Colonic mucosa (tissue), 4 donors: ENCODE measurements at places on chromosomes 12 and 14. TPM values are rescaled to one million over a fixed set of nuclear protein-coding genes. Genes with fewer than 3 reads are reported as not detected.

DNA sequence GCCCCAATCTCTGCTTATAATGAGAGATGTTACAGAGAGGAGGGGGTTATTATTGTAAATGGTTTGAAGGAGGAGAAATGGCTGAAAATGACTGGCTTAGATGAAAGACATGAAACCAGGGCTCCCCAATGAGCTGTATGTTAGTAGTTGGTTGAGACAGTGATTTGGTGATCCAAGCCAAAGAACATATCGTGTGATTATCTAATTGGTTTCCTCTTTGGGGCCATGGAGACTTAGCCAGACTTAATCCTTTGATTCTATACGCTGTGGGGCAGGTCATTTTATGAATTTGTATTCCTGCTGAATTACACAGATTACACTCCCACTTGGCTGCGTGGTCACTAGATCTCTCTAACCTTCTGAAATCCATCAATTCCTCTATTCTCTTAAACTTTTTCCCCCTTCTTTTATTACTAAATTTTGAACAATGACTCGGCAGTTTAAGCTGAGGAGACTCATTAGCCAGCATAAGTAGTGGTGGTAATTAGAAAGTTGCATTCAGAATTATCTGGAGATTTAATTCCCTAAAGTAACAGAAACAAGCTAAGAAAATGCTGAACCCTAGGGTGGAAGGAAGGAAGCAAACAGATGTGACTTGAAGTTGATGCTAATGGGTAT is 5.3 kb downstream of the TTC8 start:
- no peak for DNase-seq

DNA sequence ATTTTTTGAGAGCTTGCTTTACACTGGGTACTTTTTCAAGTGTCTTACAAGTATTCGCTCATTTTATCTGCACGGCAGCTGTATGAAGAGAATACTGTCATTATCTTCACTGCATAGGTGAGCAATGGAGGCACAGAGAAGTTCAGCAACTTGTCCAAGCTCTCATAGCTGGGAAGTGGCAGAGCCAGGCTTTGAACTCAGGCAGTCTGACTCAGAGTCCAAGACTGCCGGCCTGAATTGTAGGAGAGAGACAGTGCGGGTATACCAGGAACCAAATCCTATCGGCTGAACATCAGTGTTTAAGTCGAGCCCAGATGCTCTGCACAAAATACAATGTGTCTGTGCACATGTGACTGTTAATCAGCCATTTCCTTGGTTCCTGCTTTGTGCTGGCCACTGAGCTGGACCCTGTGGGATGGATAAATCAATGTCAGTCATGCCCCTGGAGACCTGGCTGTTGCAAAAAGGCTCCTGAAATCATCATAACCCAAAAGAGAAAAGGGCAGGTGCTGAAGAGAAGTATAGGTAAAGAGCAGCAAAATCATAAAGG is 474.6 kb downstream of the DPF3 start:
- DNase-seq = no peak

DNA sequence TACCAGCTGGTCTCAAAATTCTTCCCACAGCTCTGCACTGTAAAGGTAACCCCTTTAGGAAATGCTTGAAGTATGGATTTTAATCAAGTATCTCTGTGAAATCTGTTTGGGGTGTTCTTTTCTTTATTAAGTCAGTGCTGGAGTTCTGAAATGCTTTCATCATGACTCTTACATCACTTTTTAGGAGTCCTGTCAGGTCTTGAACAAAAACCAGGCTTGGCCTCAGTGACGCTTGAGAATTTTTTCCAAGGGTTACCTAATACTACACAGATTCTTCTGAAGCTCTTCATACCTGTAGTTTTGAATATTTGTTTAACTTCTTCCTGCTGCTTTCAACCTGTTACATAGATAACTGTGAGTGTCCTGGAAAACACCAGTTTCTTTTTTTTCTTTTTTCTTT is 47.0 kb upstream of the KCNH3 start:
- DNase-seq = no peak

GRCh38 chr14:28676479-28676878 is 90.1 kb upstream of the FOXG1 start:
- DNase-seq = no peak

GRCh38 chr14:64369201-64369600 is 19.0 kb upstream of the MTHFD1 start:
- DNase-seq = no peak

- DNase-seq = no peak
Measured at GRCh38 chr12:107053709-107054108, 39.6 kb downstream of the CRY1 start.

DNA sequence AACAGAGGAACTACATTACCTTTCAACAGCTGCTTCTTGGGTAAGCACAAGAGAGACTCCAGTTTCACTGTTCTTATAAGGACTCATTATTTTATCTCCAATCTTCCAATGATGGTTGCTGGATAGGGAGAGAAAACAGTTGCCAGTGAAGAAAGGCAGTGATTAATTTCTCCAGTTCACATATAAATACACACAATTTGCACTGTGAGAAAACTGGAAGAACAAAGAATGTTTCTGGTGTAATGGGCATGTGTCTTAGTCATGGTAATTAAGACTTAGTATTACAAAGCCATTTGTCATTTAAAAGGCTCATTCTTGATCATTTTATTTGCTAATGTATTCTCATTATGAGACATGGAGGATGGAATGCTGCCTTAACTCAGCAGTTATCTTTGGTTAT is 78.0 kb upstream of the FAR2 start:
- DNase-seq = no peak

GRCh38 chr14:52112336-52113018 is 43.6 kb upstream of the NID2 start:
- no peak for DNase-seq

GRCh38 chr14:76863724-76864407 is 37.7 kb downstream of the LRRC74A start:
- DNase-seq = no peak

DNA sequence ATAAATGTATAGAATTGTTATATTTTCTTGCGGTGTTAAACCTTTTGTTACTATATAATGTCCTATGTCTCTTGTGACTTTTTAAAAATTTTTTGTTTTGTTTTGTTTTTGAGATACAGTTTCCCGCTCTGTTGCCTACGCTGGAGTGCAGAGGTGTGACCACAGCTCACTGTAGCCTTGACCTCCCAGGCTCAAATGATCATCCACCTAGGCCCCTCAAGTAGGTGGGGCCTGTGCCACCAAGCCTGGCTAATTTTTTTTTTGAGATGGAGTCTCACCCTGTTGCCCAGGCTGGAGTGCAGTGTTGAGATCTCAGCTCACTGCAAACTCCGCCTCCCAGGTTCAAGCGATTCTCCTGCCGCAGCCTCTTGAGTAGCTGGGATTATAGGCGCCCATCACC is 26.5 kb upstream of the RCOR1 start:
- no peak for DNase-seq

DNA sequence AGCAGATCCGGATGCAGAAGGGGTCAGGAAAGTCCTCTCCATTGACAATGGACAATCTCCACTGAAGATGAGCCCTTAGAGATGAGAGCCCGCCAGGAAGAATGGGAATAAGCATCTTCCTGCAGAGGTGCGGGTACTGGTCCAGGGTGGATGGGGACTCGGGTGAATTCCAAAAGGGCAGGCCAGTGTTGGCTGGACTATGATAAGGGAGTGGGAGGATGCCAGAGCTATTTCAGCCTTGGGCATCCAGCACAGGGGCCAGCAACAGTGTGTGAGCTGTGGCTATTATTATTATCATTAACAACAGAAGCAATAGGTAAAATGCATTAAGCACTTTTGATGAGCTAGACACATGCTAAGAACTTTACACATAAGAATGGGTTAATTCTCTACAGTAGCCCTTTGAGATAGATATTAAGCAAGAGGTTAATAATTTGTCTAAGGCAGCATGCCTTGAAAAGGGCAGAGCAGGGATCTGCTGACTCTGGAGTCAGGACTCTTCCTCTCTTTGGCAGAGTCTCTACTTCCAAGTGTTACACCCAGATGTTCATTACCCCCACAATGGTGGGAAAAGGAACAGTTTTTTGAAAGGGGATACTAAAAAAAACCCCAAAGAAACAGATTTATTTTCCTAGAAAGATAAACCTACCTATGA is 55.2 kb downstream of the PRICKLE1 start:
- DNase-seq = no peak

- DNase-seq = no peak
Measured at GRCh38 chr12:18703911-18704310, 33.9 kb downstream of the PLCZ1 start.

DNA sequence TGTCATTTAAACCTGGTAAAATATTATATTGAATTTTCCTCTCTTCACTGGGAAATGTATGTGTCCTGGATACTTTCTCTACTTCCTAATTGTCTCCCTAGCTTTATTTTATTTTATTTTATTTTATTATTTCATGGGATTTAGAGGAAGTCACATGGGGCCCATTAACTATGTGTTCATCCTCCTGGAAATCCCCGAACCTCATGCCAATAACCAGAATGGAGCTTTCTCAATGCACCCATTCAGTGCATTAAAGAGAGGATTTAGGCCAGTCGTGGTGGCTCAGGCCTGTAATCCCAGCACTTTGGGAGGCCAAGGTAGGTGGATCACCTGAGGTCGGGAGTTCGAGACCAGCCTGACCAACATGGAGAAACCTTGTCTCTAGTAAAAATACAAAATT is 1.3 kb upstream of the RPGRIP1 start:
- DNase-seq = no peak

DNA sequence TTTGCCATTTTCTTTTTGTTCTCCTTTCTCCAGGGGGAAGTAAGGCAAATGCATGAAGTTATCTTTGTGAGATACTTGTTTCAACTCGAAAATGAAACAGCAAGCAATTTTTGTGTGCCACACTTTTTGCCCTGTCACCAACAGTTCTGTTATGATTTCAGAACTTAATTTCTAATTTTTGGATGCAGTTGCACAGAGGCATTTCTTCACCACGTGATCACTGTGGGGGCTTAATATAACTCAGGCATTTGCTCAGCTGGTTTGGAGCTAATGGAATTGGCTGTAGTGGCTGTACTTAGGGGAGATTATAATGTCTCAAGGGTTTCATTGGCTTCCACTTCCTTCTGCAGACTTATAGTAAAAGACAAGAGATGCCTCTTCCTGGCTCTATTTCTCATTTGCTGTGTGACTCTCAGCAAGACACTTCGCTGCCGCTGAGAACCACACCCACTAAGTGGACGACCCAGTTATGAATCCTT is 452.4 kb downstream of the RAD51B start:
- no peak for DNase-seq

DNA sequence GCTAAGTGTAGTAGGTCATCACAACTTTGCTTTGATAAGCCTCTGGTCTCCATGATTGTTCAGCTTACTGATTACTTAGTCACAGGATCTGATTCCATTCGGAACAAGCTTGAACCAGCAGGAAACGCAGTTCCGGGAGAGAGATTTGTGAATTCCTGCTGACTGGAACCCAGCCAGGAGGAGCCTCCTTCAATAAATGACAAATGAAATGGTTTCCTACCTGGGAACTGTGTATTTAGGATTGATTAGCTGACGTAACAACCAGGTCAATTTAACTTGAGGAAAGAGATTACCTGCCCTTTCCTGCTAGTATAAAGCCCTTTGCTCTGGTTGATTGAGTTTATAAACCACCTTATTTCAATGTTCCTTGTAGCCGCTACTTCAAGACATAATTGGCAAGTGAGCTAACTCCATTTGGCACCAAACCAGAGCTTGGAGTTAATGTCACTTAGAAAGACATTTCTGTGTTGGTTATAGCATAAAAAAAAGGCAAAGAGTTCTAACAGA is 35.1 kb upstream of the KCNH3 start:
- peak; percentile 53 for DNase-seq

DNA sequence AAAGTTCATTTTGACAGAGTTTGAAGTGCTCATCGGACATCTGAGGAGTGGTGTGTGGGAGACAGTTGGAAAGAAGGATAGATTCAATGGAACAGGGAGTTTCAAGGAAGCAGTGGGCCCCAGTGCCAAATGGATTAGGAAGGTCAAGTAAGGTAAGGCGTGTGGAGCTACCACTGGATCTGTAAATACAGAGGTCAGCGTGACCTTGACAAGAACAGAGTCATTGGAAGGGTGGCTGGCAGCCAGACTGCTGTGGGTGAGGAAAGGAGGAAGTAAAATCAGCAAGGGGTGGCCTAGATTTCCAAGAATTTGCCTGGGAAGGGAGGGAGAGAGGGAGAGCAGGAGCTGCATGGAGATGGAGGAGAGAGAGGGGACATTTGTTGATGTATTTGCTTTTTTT is 68.2 kb upstream of the IGF1 start:
- DNase-seq = no peak

- DNase-seq = no peak
Measured at GRCh38 chr12:28610401-28611114, 420.3 kb downstream of the CCDC91 start.

DNA sequence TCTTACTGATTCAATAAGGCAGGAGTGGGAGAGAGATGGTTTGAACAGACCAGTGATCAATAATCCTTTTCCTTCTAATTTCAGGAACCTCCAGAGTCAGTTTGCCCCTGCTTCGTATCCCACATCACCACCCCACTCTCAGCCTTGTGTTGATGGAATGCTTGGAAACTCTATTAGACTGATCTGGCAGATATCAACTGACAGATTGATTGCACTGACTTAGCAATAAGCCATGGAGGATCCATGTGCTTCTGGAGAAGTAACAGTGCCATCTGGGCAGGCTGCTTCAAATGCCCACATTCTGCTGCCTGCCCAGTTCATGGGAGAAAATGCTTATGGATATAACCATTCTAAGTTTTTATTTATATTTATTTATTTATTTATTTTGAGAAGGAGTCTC is 218.0 kb downstream of the SLC2A13 start:
- DNase-seq = no peak

DNA sequence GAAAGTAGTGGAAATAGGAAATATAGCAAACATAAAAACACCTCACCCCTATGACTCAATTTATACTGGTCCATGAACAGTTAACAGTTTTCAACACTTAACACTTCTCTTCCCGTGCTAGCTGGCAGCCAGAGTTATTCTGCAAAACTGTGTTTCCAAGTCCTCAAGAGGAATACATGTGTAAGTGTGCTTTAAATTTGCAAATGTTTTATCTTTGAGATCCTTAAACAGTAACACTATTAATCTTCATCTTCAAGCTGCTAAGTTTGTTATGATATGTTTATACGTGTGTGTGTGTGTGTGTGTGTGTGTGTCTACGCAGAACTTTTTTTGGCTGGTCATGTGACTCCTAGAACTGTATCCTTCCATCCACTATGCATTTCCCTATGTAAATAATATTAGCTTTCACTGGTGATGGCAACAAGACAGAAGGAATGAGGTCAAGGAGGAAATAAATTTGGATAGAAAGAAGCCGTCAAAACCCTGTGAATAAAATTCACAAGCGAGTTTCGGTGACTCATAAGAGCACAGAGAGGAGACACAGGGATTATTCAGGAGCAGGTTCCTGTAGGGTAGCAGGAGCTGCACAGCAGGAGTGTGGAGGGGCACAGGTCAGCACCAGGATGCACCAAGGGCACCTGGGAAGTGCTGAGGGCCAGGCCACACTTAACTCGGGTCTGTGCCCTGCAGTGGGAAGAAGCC is 105.9 kb upstream of the ETV6 start:
- DNase-seq = no peak

- DNase-seq = no peak
Measured at GRCh38 chr14:87207756-87208155, 785.2 kb downstream of the GALC start.

Gene RNU4-1
- total RNA-seq = 3,531 TPM

Gene ACSM4
- total RNA-seq = not detected

Gene STYK1
- total RNA-seq = 24.5 TPM

Gene LRP1-AS
- not detected for total RNA-seq

Gene CMKLR1
- total RNA-seq = 3.0 TPM

Gene ITGA7
- 64.4 TPM for total RNA-seq

Gene E2F7
- total RNA-seq = 2.4 TPM

Gene KRT75
- total RNA-seq = 0.10 TPM
